ENCODE measurements at places on chromosomes 16 and 17.

DNA sequence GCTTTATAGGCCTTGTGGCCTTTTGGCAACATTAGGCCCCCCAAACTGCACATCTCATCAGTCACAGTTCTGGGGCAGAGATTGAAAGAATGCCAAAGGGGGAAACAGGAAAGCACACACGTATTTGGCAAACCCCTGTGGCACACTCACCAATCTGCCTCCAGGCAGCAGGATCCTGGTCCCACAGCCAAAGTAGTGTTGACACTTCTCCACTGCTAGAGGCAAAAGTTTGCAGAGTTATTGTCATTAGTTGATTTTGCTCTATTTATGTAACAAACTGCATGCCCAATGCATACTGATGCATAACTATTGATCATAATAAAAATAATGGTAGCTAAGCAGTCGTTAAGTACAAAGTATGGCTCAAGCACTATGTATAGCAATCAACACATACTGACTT is 45.1 kb downstream of the CCT6B start:
- no peak for DNase-seq

- no peak for DNase-seq
These were observed 190.2 kb downstream of the IRX5 start for GRCh38 chr16:55120826-55121225.

- no peak for DNase-seq
These were observed 15.3 kb upstream of the ARL5C start for GRCh38 chr17:39181303-39181702.

DNA sequence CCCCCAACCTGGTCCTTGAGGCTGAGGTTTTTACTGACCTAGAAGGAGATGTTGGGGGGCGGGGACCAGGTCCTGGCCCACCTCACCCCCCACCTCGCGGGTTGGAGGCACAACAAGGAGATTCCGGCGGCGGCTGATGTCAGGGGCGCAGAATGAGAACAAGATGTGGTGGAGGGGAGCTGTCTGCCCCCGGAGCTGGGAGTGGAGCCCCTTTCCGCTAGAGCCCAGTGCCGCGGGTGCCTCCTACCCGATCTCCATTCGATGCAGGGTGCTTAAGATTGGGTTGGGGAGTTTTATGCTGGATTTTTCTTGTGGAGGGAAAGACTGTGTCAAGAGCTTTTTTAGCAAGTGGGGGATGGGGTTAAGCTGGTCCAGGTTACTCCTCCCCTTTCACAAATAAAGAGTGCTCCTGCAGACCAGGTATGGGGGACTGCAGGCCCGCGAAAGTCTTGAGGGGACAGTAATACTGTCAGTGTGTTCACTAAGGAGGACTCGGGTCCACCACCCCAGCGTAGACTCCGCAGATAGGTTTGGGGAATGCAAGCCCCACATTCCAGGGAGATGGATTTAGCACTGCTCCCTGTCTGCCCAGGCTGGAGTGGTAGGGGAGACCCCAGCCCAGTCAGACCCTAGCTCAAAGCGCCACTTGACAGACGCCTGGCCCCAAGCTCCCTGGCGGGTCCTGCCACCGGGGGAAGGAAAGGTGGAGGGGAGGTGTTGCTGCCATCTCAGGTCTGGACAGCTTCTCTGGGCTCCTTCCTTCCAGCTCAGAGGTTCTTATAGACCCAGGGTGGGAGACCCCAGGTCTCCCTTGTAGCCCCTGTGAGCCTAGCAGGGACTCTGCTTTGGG is 2.0 kb downstream of the CACNA1G start:
- no peak for DNase-seq

DNA sequence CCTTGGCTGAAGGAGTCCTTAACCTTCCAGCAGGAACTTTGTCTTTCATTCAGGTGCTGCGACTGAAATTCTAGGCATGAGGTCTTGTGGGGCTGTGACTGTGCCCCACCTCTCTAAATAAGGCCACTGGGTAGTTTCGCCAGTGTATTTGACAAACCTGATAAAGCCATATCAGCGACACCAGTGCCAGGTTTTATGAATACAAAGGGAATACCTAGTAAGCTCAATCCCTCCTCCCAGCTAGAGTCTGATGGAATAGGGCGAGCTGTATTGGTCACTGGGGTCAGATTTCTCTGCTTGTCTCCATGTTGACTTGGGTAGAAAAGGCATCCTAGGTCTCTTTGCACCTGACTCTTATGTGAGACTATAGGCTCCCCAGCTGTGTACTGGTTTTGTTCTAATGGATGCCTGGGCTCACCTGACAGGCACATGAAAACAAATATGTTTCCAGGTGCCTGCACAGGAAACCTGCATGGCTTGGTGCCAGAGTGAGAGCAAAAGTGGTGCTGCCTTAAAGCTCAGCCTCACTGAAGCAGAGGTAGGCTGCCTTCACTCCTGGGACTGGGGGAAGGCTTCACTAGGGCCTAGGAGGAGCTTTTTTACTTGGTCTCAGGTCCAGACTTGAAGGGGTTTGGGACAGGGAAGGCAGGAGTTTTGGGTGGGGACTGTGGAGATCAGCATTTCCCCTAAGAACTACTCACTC is 8.3 kb downstream of the SLC7A6 start:
- DNase-seq: peak; percentile 57

DNA sequence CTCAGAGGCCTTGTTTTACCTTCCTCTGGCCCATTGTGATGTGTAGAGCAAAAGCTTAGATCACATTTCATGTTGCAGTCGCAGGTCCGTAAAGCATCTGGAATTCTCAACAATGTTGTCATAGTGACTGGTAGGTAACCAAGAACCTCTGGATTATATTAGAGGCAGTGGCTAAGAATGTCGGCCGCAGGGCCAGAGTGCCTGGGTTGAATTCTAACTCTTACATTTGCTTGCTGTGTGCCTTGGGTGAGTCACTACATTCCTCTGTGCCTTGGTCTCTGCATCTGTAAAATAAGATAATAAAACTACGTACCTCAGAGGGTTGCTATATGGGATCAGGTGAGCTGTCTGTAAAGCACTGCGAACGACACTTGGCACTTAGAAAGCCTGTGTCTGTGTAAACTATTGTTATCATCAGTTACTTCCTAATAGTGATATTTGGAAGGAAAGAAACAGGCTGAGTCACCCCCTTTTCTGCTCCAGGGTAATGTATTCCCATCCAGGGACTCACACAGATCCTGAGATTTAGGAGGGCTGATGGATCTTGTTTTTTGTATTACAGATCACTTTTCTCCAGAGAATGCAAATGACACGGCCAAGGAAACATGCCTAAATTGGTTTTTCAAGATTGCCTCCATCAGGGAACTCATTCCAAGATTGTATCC is 52.2 kb downstream of the VPS35L start:
- no peak for DNase-seq

GRCh38 chr16:56451753-56452689 is 667 bp downstream of the OGFOD1 start:
- DNase-seq: no peak

DNA sequence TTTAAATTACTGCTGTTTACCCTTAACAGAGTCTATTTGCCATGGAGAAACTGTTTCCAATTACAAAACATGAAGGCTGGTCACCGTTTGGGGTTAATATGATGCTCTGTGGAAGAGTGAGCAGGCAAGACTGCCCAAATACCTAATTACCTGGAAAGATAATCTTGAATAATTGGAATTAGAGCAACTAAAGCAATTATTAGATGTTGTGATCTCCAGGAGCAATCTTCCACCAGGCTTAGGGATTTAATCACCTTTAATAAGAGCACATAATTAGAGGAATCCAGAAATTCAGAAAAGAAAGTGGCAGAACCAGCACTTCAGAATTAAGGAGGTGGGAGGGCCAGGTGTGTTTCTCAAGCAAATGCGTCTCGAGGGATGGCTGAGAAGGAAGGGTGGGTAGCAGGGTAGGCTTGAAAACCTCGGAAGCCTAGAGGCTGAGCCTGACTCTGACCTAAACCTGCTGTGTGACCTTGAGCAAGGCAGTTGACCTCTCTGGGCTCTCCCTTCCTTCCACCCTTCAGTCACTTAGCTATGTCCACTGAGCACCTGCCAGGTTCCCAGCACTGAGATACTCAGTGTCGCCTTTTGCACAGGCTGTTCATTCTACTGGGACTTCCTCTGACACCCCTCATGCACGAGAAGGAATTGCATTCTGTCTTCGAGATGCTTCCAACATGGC is 113.2 kb downstream of the GSG1L start:
- DNase-seq: no peak

DNA sequence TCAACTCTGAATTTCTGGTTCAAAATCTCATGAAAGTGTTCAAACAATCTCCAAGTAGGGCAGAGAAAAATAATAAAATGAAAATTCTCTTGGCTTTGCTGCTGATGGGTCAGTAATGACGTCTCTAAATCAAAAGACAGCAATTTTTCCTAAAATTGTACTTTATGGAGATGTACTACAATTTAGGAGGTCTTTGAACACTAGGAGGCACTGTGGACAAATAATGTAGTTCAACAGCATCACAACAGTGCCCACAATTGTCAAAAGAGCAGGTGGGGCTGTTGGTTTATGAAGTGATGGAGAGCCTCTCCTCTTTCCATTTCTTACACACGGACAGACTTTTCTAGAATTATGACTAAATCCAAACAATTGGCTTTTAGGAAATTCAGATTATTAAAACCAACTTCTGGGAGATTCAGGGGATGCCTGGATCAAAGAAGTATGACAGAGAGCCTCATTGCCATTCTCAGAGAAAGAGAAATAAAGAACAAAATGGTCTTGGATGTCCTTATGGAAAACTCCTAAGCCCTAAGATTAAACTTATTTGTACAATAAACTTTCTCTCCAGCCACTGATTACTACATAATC is 23.8 kb downstream of the EZH1 start:
- peak; percentile 63 for DNase-seq

All from CD4-positive, alpha-beta T cell treated with Interleukin-15 for 4 hours (primary cell).